ENCODE measurements at places on chromosomes 3 and 15.

DNA sequence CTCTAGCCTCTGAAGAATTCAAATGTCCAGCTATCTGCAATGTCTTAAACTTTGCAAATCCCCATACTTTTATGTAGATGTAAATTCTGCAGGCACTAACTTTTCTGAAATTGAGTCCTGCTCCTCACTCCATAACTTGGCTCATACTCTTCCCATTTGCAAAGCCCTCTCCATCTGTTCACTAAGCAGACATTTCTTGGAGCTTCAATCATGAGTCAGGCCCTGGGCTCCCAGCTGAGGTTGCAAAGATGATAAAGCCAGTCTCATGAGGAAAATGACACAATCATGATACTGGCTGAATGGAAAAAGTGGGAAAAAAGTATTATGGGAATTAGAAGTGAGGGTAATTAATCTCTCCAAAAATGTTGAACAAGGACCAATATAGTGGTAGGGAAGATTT, 507.6 kb downstream of the NR2F2 start:
- no peak for DNase-seq

- DNase-seq = no peak
Observed at GRCh38 chr15:80286055-80286454, 34.0 kb upstream of the CTXND1 start.

DNA sequence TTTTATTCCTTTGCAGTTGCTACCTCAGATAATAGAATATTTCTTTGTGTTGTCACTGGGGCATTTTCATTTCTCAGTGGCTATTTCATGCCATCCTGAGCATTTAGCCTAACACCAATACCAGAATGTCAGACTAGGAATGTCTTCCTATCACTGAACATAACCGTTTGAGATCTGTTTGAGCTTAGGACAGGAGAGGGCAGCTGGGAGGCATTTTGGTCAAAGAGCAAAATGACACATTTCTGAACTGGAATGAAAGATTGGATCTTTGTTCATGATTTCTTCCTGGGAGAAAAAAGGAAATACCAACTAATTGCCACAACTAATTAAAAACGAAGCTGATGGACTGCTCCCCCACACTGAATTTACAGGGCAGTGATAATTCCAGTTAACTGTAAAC, 921.3 kb upstream of the NR2F2 start:
- no peak for DNase-seq

DNA sequence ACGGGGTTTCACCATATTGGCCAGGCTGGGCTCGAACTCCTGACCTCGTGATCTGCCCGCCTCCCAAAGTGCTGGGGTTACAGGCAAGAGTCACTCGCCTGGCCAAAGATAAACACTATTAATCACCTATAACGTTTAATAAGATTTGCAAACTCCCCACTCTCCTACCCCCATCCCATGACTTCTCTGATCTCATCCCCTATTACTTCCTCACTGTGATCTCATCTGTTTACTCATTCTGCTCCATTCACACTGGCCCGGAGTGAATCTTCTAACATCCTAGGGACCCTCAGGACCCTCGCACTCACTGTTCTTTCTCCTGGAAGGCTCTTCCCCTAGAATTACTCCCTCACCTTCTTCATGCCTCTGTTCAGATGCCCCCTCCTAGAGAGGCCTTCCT, 78.9 kb downstream of the DGKG start:
- no peak for DNase-seq

DNA sequence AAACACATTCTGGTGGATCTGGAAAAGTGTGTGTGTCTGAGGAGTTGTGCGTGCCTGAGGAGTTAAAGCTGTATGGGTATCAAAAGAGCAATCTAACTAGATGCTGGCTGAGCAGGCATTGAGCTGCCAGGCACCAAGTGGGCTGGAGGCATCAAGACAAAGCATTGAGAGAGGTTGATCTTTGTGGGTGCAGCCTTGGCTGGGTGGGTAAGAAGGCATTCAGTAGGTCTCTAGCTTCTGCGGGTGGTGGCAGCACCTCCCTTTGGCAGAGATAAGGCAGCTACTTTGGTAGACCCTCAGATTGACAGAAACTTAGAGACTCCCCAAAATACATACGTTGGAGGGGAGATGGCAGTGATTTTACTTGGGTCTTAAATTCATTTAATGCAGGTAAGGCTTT, 15.8 kb upstream of the TMEM212 start:
- DNase-seq = no peak

DNA sequence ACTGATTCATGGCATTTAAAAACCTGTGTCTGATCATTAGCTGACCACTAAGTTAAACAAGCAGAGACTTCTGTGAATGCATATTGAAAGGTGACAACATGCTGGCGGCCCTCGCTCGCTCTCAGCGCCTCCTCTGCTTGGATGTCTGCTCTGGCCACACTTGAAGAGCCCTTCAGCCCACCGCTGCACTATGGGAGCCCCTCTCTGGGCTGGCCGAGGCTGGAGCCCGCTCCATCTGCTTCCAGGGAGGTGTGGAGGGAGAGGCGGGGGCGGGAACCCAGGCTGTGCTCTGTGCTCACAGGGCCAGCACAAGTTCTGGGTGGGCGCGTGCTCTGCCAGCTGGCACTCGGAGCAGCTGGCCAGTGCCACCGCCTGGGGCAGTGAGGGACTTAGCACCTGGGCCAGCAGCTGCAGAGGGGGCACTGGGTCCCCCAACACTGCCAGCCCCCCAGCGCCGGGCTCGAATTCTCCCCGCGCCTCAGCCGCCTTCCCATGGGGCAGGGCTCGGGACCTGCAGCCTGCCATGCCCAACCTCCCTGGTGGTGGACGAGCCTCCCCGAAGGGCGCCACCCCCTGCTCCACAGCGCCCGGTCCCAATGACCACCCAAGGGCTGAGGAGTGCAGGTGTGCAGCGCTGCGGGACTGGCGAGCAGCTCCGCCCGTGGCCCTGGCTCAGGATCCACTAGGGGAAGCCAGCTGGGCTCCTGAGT, 252.4 kb downstream of the ZIC4 start:
- no peak for DNase-seq

- DNase-seq = no peak
Observed at GRCh38 chr3:179258820-179259219, 7.9 kb upstream of the KCNMB3 start.

GRCh38 chr15:81113861-81114291, 20.2 kb upstream of the CFAP161 start:
- DNase-seq = no peak

DNA sequence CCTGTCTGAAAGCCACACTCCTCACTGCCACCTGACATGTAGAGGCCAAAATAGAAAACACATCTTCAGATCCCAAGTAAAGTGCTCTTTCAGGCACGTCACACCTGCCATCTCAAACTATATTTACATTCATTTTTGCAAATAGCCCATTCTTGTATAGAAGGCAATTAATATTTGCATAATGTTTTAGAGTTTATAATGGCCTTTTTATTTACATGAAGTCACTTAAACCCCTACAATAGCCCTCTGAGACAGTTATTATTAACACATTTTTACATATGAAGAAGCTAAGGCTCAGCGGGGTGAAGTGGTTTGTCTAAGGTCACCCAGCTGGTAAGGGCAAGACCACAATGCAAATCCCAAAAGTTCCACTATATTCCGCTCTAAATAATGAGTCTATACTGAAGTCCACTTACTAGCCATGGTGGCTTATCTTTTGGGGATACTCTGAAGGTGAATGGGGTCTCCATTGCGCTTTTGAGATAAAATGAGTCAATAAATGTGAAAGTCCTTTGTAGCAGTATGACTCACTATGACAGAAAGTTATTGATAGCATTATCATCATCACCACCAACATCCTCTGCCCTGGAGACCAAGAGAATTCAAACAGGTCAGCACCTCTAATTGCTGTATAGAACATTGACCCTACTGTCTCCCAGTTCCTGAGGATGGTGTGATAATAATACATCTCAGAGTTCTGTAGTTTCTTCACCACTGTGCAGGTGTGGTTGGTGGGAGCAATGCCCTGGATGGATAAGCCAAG, 155.9 kb upstream of the BCL6 start:
- peak; percentile 47 for DNase-seq

- no peak for DNase-seq
Observed at GRCh38 chr15:44207643-44208042, 12.6 kb upstream of the FRMD5 start.

- DNase-seq = no peak
Observed at GRCh38 chr3:103210583-103210982, 775.8 kb downstream of the ZPLD1 start.

GRCh38 chr3:13538520-13539291, 10.2 kb upstream of the FBLN2 start:
- DNase-seq = no peak

- DNase-seq = no peak
Observed at GRCh38 chr15:89502867-89503595, 6.6 kb upstream of the RHCG start.

DNA sequence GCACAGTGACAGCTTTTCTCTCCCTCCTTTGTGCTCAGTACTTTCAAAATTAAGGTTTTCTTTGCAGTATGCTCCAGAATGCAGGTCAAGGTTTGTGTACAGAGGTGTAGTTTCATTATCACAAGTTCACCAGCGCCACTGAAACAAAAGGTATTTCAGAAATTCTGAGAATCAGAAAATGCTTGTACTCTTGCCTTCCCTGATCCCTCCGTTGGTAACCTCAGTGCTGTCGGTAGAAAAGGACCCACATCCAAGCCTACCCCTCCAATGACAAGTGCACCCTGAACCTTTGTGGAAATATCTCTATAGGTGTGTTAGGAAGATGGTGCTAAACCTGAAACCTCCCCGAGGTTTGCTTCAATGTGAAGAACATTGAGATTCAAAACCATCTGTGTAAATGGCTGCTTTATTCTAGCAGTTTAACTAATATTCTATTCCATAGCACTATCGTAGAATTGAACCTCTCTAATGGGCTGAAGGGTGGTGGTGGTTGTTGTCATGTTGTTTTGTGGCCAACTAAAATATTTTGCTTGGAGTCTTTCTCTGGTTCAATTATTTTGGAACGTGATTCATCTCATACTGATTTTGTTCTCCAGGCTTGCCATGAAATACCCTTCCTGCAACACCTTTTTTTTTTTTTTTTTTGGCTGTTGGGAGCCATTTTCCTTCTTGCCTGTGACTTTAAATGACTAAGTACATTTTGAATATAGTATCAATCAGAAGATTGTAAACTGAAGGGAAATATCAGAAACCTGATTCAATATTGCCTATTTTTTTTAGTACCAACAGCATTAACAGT, 20.7 kb downstream of the ZBTB38 start:
- no peak for DNase-seq

GRCh38 chr3:153158189-153158588, 3.8 kb upstream of the RAP2B start:
- DNase-seq = no peak

DNA sequence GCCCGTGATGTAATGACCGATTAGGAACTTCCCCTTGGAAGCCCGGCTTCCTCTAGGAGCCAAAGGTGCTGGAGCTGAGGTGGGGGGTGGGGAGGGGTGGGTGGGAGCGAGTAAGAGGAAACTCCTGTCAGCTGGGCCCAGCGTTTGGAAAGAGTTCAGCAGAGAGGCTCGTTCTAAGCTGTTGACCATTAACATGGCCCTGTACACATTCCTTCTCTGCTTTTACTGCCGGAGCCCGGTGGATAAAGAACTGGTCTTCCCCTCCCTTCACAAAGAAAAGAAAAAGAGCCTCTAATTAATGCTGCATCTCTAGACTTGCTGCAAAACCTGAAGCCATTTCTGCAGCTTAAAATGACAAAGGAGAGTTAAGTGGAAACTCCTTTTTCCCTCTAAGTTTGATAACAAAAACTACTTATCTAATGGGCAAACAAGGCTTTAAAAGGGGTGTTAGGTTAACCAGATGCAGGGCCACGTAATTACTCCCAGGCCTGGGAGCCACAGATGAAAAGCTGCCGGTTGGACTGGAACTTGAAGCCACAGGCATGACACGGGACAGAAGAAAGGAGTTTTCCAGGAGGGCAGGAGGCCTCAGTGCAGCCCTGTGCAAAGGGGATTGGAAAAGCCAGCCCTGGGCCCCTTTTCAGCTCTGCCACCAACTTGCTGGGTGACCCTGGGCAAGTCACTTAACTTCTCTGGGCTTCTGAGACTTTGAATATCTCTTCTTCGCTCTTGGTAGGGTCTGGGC, 71.3 kb downstream of the SMAD6 start:
- DNase-seq = no peak

DNA sequence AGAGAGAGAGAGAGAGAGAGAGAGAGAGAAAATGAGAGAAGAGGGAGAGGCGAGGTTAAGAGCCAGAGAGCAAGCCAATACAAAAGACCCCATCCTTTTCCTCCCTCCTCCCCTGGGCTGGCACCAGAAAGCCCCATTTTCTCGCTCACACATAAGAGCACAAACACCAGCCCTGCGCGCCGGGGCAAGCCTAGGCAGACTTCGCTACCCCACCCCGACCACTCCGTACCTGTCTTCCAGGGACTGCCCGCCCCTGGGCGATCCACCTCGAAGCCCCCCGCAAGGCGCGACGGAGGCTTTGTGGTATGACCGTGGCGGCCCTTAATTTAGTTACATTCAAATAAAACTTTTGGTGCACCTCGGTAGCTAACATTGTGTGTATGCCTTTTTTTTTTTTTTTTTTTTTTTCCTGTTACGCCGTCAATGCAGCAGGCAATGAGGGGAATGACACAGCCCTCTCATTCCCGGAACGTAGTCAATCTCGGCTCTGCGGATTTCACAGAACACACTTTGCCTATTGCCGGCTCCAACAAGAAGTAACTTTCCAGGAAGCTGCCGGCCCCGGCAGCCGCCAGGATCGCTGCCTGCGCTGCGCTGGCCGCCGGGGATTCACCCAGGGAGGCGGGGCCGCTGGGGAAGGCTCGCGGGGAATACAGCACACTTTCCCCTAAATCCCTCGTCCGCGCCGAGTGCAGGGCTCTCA, 7.7 kb downstream of the BCL6 start:
- no peak for DNase-seq

DNA sequence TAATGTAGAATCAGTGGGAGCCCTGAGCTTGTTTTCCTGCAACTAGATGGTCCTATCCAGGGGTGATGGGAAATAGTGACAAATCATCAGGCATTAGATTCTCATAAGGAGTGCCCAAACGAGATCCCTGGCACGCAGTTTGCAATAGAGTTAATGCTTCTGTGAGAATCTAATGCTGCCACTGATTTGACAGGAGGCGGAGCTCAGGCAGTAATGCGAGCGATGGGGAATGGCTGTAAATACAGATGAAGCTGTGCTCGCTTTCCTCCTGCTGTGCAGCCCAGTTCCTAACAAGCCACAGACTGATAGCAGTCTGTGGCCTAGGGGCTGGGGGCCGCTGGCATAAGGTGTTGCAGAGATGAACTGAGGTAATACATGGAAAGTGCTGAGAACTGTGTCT, 28.3 kb upstream of the TMEM42 start:
- no peak for DNase-seq

GRCh38 chr15:99167640-99168039, 62.8 kb downstream of the SYNM start:
- no peak for DNase-seq

DNA sequence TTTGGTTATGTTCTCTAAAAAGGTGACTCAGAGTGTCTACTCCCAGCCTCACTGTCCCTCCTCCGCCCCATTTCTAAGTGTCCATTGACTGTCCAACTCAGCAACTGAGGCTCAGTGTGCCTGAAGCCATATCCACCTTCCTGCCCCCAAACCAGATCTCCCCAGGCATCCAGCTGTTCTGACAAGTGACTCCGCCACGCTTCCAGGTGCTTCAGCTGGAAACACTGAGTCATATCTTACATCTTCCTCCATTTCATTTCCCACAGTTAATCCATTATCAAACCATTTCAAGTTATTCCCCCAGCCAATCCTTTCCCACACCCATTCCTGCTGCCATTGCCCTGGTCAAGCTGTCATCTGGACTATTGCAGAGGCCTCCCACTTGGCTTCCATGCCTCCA, 17.1 kb downstream of the MAGEF1 start:
- no peak for DNase-seq

- no peak for DNase-seq
Observed at GRCh38 chr3:143839980-143840379, 8.3 kb downstream of the SLC9A9 start.

Measured in NCI-H1436 treated with DMSO at 0.1 percent for 48 hours (cell line).